ENCODE measurements at places on chromosomes 11 and 22.

DNA sequence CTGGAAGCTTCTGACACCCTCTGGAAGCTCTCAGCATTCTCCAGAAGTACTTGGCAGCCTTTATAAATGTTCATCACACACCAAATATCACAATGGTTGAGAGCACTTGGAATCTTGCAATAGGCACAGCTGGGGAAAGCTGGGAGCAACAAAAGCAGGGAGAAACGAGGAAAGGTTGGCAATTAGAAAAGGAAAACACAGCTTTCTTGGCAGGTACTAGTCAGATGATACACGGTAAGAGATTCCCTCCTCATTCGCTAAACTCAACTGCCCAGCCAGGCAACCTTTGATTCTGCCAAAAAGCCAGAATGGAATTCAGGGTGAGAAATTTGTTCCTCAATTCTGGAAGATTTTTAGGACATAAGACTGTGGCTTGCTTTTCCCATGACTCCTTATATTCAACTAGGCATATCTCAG is 576.9 kb upstream of the ANO5 start:
- no peak for DNase-seq

DNA sequence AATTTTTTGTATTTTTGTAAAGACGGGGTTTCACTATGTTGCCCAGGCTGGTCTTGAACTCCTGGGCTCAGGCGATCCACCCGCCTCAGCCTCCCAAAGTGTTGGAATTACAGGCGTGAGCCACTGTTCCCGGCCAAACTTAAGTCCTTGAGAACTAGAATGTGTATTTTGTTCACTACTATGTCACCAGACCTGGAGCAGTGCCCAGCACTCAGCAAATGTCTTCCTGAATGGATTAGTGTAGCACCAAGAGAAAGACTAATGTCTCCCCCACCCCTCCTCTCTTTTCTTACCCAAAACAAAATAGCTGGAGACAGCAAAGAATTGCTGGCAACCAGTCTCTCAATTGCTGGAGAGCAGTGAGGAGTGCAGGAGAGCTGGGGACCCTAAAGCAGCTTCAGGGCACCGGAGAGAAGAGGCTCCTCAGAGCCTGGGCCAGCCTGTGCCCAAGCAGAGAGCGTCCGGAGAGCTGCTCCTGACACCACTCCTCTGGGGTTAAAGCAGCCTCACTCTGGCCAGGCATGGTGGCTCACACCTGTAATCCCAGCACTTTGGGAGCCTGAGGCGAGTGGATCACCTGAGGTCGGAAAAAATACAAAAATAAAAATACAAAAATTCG is 14.9 kb downstream of the SLC25A18 start:
- DNase-seq, result no peak

- DNase-seq, result no peak
Measured at GRCh38 chr11:27385245-27385644, 22.2 kb upstream of the CCDC34 start.

DNA sequence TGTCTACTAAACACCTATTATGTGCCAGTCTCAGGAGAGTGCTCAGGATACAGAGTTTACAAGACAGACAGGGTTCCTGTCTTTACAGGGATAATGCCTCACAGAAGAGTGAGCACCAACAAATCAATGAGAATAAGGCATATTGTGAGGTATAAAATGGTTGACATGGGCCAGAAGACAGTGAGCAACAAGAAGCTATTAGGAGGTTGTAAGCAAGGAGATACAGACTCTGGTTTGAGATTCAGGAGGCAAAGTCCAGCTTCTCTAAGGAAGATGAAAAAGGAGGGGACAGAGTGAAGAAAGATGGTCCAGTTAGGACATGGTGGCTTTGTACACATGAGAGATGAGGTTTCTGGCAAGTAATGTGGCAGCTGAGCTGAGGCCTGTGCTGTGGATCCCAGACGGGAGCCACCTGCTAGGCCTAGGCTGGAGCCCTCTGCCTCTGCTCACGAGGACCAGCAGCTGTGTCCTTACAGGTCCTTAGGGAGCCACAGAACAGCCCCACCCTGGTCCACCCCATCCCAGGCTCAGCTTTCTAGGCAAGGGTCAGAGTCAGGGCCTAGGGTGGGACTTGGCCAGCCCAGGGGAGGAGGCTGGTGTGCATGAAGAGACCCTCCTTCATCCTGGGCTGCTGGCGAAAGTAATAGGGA is 110.5 kb downstream of the ZNF280B start:
- DNase-seq, result no peak

- DNase-seq, result no peak
Measured at GRCh38 chr22:30803679-30804078, 109.0 kb downstream of the OSBP2 start.

- no peak for DNase-seq
Measured at GRCh38 chr11:31601635-31602282, 92.2 kb downstream of the ELP4 start.

GRCh38 chr11:100269516-100269915 is 417.6 kb upstream of the ARHGAP42 start:
- DNase-seq, result no peak

- DNase-seq, result no peak
Measured at GRCh38 chr11:12775955-12776354, 101.7 kb downstream of the TEAD1 start.

GRCh38 chr11:5380740-5381342 is 2.8 kb upstream of the OR51M1 start:
- DNase-seq, result no peak

DNA sequence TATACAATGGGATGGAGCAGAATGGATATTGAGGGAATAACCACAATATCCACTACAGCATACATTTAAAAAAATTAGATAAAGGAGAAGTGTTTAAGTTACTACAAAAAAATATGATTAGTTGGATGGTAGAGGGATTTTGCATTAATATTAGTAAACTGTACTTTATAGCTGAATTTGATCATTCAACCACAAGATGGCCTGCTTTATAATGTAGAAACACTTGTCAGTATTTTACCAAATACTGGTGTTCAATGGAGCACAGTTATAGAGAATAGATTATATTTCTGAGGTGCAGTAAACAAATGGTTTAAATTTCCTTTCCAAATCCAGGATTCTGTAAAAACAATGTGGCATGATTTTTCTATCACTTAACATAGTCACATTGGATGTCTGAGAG is 818.8 kb upstream of the CHORDC1 start:
- no peak for DNase-seq

- no peak for DNase-seq
Measured at GRCh38 chr11:2807025-2807681, 78.4 kb downstream of the CDKN1C start.

GRCh38 chr11:36212564-36213392 is 76.4 kb downstream of the COMMD9 start:
- DNase-seq, result no peak

GRCh38 chr11:103380031-103380430 is 270.8 kb downstream of the DYNC2H1 start:
- no peak for DNase-seq

- DNase-seq, result no peak
Measured at GRCh38 chr11:113389272-113389671, 1.7 kb downstream of the ANKK1 start.

DNA sequence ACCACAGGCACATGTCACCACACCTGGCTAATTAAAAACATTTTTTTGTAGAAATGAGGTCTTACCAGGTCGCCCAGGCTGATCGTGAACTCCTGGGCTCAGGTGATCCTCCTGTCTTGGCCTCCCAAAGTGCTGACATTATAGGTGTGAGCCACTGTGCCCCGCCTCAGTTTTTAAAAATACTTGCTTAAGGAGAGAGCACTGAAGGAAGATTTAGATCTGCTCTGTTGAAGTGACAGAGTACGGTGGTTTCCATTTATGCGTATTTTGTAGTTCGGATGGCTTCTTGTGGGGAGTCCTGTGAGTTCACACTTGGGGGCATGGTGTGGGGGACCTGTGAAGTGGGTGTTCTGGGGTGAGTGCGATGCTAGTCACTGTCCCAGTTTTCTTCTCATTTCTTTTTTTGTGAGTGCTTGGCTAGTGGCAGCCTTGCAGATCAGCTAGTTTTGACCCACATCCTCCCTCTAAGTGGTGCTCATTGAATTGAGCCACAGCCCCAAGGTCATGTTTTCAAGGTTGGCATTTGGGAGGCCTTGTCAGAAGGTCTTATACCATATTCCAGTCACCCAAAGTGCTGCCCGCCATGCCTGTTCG is 31.5 kb downstream of the PTPRJ start:
- DNase-seq, result peak; percentile 76

- no peak for DNase-seq
Measured at GRCh38 chr11:7423946-7424345, 61.4 kb upstream of the OLFML1 start.

DNA sequence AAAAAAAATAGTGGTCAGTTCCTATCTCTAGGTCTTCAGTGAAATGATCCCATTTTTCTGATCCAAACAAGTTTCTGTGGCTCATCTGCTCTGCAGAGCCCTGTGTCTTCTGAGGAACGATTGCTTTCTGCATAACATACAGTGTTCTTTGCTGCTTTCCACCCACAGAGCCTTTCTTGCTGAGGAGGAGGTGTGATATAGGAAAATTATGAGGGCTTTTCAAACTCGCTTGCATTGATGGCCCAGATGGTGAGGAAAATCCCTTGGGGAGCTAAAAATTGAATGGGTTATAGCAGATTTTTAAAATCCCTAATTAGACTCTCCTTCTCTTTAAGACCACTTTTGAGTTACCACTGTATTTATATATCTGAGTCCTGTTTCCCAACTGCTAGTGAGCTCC is 31.3 kb downstream of the JAM3 start:
- no peak for DNase-seq

- DNase-seq, result no peak
Measured at GRCh38 chr11:90355200-90355599, 132.4 kb upstream of the CHORDC1 start.

DNA sequence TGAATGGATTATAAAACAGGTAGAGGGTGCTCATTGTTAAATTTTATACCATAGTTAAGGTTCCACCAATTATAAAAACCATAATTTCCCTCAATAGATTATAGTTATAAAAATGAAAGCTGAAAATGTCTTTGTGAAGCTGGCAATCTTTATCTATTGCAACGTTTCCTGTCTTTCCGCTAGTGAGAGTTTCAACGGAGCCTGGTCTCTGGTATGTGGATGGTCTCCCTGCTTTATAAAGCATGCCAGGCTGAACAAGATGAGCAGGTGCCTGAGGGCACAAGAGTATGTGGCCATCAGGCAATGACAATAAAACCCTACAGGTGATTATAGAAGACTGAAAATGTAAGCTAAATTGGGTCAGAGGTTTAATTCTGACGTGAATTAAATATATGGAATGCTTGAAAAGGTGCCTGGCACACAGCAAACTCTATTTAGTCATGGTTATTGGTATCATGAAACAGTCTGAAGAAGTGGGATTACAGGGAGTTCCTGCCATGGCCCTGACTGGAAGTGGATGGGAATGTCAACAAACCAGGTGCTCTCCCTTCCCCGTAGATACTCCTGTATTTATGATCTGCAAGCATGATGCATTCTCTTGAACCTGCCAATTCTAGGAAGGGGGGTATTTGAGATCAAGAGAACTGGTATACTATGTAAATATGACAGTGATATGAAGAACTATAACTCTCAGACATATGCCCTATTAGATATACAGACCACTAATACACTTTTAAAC is 115.7 kb downstream of the ENTHD1 start:
- no peak for DNase-seq

GRCh38 chr11:1499261-1499890 is 12.8 kb upstream of the MOB2 start:
- no peak for DNase-seq

GRCh38 chr22:35742342-35743100 is 24.8 kb downstream of the APOL5 start:
- DNase-seq, result no peak

DNA sequence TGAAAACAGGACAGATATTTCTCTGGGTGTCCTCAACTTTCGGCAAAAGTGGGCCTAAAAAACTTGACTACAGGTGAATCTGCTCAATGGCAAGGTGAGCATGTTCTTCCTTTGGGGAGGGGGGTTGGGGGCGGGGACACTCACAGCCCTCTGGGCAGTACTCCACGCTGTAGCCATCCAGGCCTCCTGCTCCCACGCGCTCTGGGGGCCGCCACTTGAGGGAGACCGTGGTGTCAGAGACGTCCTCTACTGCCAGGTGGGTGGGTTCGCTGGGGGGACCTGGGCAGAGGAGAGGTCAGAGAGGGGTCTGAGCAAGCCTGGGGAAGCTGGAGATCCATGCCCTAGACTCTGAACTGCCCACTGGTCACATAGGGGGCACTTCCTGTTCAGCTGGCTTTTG is 16.8 kb downstream of the MYBPC3 start:
- no peak for DNase-seq

- DNase-seq, result no peak
Measured at GRCh38 chr11:106262852-106263251, 185.4 kb downstream of the AASDHPPT start.

GRCh38 chr11:37947821-37948220 is 1349.8 kb upstream of the RAG2 start:
- DNase-seq, result no peak

- no peak for DNase-seq
Measured at GRCh38 chr22:27207907-27208306, 550.5 kb downstream of the MIAT start.

- DNase-seq, result peak; percentile 89
Measured at GRCh38 chr22:42070517-42071422, at the start of gene NAGA. Gene NAGA (minus strand): TSS chr22:42070812. CDS start chr22:42070297, 515 bp downstream.

DNA sequence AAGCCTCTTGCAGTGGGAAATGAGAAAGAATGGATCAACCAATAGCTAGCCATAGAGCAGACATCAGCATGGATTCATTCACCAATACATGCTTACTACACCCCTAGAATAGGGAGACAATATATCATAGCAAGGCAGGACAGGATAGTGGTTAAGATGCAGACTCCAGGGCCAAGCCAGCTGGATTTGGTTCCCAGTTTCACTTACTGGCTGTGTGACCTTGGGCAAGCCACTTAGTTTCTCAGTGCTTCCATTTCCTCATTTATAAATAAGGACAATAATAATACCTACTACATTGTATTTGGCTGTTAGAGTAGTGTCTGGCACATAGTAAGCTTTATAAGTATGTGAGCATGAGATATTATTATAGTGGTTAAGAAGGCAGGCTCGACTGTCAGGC is 7.1 kb downstream of the DCHS1 start:
- no peak for DNase-seq

- DNase-seq, result no peak
Measured at GRCh38 chr22:20615021-20615420, 107.6 kb downstream of the MED15 start.

DNA sequence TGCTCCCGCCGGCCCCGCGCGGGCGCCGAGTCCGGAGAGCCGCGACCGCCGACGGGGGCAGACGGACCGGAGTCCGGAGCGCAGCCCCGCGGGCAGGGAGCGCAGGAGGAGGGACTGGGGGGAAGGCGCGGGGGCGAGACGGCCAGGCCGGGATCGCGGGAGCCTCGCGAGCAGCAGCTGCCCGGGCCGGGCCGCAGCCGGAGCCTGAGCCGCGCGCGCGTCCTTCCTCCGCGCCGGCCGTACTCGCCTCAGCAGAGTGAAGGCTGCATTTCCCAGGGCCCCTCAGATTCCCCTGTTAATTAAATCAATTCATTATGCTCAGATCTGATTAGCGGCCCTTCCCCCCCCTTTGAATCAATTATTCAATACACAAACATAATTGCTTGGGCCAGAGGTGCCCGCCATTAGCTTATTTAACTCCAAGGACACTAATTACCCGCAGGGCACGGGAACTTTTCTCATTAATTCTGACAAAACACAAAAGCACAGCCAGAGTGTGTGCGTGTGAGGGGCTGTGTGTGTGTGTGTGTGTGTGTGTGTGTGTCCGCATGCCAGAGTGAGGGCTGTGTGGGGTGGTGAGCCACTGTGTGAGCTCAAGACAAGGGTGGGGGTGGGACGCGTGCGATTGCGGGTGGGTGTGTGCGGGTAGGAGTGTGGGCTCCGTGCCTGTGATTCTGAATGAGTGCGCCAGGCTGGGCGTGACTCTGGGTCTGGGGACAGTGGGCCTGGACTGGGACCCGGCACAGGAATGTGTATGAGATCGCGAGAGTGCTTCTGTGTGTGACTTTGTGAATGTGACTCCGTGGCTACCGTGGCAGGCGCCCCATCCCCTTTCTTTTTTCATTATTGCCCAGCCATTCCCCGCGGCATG is 5.1 kb upstream of the LMO1 start:
- no peak for DNase-seq

Data from CD4-positive, alpha-beta T cell treated with Interferon gamma for 1 hour (primary cell).